ENCODE measurements at places on chromosomes 12 and 14.
A peak's percentile ranks its signal among the peaks of the same experiment; 100 is the strongest.

DNA sequence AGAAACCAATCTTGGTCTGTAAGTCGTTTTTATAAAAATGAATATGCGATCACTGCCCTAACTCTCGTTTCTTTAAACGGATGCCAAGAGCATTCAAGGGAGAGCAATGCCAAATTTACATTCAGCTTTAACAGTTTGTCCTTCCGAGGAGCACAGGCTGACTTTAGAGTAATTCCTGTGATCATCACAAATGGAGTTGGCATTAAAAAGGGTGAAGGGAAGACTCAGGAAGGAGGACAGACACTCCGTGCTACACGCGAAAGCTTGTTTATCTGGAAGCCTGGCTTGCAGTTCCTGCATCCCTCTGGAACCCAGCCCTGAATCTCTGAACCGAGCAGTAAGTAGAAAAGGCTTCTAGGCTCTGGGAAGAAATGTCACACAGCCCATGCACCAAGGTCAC, 78.4 kb downstream of the PAPOLA start:
- no peak for DNase-seq

GRCh38 chr12:51482929-51483697, 58.5 kb downstream of the SLC4A8 start:
- DNase-seq: no peak

DNA sequence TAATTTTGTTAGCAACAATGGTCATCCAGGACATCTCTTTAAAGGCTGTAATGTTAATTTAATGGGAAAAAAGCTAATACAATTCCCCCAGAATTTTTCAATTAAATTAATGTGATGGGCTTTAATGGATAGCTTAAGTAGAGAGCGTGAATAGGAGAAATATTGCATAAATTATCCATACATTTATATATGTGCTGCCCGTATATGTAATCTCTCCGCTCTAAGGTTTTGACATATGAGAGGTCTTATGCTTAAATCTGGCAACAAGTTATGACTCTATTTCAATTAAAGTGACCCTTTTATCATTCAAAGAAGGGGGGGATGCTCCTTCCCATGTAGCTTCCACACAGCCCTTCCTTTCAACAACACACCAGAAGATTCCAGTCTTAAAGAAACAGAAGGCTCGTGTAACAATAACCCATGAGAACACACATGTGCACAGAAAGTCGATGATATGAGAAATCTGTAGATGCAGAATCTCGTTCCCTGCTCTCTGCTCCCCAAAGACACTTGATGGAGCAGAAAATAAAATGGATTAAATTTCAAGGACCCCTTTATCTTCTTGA, 24.0 kb downstream of the MAP1LC3B2 start:
- DNase-seq: no peak

GRCh38 chr12:7241404-7242005, 52.0 kb downstream of the PEX5 start:
- no peak for DNase-seq

DNA sequence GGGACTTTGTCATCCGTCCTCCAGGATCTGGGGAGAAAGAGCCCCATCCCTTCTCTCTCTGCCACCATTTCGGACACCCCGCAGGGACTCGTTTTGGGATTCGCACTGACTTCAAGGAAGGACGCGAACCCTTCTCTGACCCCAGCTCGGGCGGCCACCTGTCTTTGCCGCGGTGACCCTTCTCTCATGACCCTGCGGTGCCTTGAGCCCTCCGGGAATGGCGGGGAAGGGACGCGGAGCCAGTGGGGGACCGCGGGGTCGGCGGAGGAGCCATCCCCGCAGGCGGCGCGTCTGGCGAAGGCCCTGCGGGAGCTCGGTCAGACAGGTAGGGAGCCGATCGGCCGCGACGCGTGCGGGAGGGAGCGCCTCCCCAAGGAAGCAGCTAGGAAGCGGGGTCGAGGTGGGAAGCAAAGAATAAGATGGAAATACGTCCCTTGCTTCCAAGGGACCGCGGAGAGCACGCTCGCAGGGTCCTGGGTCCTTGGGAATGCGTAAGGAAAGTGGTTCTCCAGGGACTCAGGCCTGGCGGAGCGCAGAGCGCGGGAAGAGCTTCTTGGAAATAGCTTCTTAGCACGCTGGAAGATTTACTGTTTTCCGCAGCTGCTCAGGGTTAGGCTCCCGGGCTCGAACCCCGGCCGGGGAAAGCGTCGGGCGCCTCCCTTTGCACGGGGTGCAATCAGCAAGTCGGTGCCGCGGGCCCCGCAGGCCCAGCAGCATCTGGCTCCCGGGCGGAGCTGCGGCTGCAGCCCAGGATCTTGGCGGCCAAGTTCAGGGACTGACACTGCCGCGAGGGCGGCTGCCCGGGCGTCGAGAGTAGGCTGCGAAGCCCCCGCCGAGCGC, 457 bp downstream of the SOCS2 start:
- DNase-seq: peak; percentile 43

GRCh38 chr14:65798216-65798615, 385.7 kb downstream of the FUT8 start:
- DNase-seq: no peak

- no peak for DNase-seq
Observed at GRCh38 chr12:26711569-26711968, 121.4 kb downstream of the ITPR2 start.

DNA sequence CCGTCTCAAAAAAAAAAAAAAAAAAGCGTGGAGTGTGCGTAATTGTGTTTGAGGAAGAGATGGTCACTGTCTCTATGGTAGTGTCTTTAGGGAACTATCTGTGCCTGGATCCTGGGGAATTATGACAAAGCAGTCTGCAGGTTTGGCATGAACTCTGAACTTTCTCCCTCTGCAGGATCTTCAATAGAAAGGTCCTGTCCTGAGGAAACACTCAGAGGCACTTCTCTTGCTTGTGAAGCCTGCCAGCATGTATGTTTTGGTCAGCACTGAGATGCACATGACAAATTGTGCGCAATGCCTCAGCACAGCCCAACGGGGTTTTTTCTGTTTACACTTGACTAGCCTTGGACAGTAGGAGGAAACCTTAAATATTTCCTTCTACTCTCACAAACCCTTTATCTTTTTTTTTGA, 46.6 kb downstream of the ATF7 start:
- DNase-seq: peak; percentile 65

DNA sequence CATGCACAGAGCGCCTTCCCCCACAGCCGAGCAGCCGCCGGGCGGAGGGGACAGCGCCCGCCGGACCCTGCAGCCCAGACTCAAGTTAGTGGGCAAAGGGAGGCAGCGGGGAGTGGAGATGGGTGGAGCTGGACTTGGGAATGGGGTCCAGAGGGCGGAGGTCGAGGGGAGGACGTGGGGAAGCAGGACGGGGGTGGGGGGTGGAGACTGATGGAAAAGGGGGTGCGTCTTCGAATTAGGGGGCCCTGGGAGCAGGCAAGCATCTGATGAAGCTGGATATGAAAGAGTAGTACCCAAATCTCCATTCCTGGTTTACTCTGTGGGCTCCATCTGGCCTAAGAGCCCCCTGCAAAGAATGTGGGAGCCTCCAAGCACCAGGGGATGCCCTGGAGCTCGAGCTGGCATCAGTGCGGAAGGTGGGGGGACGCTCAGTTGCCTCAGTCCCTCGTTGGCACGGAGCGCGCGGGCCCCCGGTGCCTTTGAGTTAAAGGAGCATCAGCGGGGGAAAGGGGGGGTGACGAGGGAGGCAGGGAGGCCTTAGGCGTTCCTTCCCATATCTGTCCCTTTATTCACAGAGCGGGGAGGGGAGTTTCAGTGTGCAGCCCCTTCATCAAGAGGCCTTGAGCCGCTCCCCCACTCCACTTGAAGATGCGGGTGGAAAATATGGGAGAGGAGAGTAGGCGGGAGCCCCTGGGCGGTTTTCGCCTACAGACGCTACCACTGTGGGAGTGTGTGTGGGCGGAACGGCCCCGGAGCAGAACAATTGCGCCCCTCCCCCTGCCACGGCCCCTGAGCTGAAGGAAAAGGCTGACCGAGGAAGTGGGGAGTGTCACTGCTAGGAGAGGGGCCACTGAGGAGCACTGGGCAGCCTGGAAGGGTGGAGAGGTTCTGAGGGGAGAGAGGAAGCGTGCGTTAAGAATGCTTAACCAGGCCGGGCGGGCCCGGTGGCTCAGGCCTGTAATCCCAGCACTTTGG, 644 bp downstream of the NAB2 start:
- DNase-seq: no peak

DNA sequence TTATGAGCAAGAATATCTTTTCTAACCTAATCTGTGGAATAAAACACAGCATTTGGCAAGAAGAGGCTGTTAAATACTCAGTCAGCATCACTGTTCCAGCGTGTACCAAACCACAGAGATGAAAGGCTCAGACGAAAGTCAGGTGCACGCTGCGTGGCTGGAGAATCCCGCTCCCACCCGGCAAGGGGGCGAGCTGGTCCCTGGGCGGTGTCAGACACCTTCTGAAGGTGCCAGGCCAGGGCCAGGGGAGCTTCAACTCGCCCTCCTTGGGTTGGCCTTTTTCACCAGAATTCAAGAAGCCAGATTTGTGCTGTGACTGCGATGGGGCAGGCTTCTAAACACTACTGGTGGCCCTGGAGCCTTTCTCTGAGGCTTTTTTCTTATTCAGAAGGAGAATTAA, 73.1 kb downstream of the WDR20 start:
- DNase-seq: no peak

GRCh38 chr14:20905676-20906075, 14.5 kb downstream of the RNASE3 start:
- no peak for DNase-seq

DNA sequence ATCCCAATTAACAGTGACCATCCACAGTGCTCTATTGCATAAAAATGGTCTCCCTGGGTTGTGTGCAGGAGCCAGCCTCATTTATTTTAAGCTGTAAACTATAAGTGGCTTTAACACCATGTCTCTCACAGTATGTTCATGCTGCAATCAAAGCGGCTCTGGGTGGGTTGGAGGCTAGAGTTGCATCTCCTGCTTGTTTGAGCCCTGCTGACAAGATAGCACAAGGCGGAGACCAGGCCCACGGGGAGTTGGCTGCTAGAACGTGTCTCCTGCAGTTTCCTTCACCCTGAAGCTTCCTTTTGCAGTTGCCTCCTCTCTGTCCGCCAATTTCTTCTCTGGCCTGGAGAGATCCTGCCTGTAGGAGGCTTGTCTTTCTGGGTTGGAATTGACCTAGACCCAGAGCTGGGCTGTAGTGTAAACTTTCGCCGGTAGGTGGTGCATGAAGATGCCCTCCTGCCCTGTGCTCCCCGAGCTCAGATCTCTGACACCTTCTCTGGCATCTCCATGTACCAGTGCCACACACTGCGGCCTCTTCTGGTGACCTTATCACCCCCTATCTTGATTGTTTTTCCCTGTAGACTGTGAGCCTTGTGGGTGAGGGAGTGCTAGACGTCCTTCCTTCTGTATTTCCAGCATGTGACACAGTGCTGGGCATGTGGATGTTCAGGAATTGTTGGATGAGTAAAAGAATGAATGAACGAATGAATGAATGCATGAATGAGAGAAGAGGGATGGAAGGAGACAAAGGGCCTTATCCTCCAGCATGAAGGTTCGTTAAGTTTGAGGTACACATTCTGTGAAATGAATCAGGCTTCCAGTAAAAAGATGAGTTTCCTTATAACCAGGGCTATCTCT, 10.4 kb downstream of the OTUB2 start:
- peak; percentile 83 for DNase-seq

DNA sequence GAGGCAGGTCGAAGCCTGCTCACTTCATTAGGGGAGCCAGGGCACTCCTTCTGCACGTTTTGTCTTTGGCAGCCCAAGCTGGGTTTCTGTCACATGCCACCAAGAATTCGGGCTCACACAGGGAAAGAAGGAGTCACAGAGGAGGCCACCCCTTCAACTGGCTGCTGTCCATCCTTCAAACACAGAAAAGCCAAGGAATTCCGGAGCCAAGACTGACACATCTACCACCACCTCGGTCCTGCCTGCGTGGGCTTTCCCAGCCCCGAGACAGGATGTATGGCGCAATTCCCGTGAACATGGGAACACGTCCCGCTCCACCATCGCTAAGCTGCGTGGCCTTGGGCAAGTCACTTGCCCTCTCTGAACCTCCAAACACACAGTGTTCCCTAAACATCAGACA, 70.4 kb downstream of the NCOR2 start:
- DNase-seq: no peak

- no peak for DNase-seq
Observed at GRCh38 chr12:132171968-132172521, 27.8 kb downstream of the NOC4L start.

DNA sequence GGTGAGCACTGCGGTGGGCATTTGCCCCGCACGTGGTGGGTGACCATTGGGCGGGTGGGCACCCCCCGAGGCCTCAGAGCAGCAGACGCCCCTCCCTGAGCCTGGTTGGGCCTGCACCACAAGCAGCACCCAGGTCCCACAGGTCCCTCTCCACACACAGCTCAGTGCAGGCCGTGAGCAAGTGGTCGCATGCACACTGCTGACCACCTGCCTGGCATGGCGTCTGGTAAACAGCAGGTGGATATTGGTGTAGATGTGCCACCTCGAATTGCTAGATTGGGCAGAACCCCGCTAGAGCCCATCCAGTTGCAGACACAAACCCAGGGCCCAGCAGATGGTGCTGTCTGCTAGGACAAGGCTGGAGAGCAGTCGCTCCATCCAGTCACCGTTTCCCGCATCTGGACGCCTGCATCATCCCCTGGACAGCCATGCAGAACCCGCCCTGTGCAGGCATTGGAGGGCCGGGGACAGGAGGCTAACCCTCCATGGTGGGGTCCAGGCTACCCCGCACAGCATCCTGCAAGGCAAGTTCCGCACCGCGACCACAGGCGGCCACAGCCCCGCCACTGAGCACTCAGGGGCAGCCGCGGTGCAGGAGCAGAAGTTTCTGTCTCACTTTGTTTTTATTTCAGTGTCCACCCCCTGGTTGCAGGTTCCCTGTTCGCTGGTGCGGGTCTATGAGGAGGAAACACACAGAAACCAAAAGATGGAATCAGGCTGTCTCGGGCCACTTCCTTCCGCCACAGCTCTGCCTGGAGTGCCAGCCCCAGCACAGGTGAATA, 45.6 kb upstream of the RIMBP2 start:
- peak; percentile 85 for DNase-seq

GRCh38 chr12:123533672-123534643, at the start of gene RILPL1:
Gene RILPL1, minus strand, starts transcription at chr12:123533719. Its CDS starts 237 bp downstream, at chr12:123533482.
- DNase-seq: peak; percentile 85

GRCh38 chr12:132161796-132162507, 17.7 kb downstream of the NOC4L start:
- DNase-seq: no peak

- DNase-seq: no peak
Observed at GRCh38 chr12:22536346-22536945, 7.9 kb downstream of the C2CD5 start.

DNA sequence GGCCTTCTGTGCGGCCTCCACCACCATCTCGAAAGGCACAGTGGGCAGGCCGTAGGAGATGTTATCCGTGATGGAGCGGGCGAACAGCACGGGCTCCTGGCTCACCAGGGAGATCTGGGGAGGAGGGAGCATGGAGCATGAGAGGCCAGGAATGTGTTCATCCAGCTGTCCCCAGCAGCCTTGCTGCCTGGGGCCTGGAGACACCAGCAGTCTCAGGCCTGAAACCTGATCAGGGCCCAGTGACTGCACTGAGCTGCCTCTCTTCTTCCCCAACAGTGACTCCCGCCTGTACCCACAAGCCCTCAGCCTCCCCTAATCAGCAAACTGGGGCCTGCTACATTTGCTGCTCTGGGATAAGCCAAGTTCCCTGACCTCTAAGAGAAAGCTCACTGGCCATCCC, 30.9 kb downstream of the ABCB9 start:
- DNase-seq: no peak
